Stimulated activated CD4-positive, alpha-beta T cell treated with anti-CD3 and anti-CD28 coated beads, TNF-alpha, amount 100 ng/mL, for 1 hour (primary cell): ENCODE measurements at places on chromosomes 11 and 22.

GRCh38 chr11:15748132-15748531, 608.2 kb downstream of the SOX6 start:
- no peak for DNase-seq

DNA sequence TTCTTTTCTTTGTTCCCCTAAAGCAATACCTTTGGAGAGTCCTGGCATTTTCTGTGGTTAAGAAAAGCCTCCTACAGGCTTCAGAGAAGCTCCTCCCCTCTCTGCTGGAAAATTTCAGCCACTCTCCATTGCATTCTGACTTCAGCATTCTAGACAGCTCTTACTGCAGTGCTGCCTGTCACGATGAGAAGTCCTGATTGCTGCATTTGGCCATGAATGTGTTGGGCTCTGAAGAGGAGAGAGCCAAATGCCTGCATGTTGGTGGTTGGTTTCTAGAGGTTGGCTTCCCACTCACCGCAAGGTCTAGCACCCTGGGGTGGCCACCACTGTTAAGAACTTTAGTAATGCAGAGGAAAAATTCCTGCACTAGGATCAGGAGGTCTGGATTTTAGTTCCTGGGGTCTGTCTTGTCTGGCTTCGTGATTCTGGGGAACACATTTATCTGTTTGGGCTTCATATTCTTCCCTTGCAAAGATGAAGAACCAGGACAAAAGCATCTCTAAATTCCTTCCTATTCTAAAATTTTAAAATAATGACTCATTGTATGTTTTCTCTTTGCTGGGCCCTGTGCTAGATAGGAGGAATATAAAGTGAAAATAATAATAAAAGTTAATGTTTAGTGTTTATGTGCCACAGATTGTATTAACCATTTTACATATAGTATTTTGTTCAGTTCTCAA, 38.1 kb downstream of the COA4 start:
- no peak for DNase-seq

DNA sequence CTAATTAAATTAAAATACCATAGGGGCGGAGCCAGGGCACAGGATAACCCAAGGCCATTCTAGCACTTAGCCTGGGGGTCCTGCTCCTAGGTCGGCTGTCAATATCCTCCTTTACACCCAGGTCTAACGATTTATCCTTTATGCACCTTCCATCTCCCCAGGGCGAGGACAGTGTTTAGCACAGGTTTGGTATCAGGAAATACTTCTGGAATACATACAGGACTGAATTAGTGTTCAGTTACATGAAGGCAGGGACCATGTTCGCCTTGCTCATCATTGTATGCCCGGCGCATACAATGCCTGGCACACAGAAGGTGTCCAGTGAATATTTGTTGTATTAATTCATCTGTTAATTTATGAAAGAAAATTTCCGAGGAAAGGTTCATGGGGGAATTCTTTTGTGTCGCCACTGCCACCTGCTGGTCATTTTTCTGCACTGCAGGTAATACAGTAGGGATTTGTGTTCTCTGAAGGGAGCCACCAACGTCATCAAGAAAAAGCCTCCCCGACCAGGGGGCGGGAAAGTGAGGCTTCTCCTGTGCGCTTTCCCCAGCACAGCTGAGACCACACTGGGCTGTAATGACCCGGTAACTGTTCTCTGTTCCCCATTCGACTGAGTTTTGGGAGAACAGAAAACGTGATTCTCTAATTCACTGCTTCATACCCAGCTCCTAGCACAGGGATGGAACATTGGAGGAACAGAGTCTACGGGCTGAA, 68.7 kb upstream of the ASPHD2 start:
- DNase-seq, result peak; percentile 38

DNA sequence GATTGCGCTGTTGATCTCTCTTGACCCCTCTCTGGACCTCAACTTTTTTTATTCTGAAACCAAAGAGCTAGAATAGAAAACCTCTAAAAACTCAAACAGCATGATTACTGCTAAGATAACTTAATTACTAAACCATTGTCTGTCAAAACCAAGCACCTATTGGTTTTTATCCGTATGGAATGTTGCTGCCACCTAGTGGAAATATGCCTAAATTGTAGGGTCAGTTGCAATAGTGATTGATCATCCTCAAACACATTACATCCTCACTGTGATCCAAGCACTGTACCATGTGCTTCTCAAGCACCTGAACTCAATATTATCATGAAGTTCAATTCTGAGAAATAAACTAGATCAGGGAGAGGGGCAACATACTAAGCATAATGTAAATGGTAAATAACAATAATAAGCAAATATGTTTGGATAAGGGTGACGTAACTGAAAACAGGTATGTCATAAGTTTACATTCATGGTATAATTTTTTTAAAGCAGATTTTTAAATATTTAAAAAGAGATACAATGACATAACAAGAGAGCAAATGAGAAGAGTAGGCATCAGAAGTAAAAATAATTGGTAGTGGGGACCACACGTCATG, 3.8 kb upstream of the OR5A2 start:
- no peak for DNase-seq

GRCh38 chr11:27313157-27313821, 49.7 kb downstream of the CCDC34 start:
- no peak for DNase-seq

DNA sequence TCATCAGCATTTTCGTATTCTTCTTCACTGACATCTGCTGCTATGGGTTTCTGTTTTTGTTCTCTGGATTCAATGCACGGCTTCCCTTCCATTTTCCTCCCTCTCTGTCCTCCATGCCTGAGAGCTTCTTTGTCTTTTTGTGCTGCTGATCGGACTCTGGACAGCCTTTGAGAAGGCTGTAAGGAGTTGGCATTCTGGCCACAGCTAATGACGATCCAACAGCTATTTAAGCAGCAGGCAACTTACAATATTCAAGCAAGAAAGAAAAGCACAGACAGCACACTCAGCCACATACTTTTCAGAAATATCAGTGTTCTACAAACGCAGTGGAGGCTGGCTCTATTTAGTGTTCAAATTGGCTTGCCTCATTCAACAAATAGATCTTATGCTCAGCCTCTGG, 60.9 kb upstream of the ZC3H12C start:
- DNase-seq, result no peak

DNA sequence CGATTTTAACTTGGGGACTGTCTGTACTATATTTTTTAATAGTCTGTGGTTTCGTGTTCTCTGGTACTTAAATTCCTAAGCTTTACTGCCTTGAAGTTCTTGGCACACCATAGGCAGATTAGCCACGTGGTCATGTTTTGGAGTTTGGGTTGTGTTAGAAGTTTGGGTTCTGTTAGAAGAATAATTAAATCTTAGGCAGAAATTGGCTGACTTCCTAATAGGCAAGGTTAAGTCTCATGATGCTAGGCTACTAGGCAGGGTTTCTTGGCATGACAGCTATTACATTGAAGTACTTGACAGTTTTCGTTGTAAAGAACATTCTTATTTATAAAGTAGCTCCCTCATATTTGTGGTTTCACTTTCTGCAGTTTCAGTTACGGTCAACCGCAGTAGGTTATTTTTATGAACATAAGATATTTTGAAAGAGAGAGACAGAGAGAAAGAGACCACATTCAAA, 30.0 kb upstream of the MMP7 start:
- no peak for DNase-seq

- DNase-seq, result no peak
Observed at GRCh38 chr11:47378836-47379170, 456 bp upstream of the SPI1 start.

DNA sequence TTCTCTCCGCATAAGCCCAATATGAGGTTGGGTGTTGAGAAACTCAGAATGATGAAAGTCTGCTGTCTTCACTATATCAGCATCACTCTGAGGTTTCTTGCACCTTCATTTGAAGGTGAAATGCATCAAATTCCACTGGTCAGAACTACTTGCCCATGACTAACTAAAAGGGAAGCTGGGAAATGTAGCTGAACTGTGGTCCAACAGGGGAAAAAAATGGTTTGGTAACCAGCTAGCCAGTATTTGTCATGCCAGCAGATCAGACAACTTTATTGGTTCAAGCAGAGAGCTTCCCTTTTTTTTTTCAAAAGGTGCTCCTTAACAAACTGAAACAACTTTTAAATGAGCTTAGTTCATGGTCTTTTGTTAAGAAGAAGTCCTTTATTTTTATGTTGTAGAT, 14.2 kb upstream of the PIK3C2A start:
- DNase-seq, result no peak

DNA sequence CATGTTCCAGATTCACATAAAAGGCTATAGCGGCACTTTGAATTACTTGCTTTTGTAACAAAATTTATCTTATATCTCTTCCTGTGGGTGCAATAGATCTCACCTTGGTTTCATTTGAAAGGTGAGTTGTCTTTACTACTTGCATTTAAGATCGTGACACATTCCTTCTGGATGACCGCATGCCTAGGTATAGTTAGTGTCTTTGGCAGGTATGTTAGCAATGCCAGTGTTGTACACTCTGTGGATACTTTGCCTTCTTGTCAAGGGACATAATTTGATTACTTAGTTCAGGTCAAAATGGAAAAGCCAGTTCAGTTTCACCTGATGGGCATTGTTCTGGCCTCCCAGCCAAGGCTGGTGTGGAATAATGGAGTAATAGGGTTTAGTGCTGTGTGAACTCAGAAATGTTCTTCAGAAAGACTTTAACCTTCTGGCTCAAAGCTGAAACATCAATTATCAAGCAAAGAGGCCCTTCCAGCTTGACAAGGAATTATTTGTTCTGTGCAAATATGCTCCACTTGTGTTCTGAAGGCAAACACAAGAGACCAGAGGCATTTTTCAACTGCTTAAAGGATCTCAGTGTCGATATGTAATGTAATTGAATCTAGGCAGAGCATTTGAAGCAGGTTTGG, 64.6 kb downstream of the AMOTL1 start:
- no peak for DNase-seq

- no peak for DNase-seq
Observed at GRCh38 chr11:76621466-76621865, 49.1 kb downstream of the LRRC32 start.
